ENCODE measurements at places on chromosomes 1 and 21.

- DNase-seq, result no peak
Observed at GRCh38 chr1:53431805-53432565, 27.2 kb upstream of the DMRTB1 start.

- DNase-seq, result no peak
Observed at GRCh38 chr1:51488372-51489050, 30.6 kb downstream of the EPS15 start.

DNA sequence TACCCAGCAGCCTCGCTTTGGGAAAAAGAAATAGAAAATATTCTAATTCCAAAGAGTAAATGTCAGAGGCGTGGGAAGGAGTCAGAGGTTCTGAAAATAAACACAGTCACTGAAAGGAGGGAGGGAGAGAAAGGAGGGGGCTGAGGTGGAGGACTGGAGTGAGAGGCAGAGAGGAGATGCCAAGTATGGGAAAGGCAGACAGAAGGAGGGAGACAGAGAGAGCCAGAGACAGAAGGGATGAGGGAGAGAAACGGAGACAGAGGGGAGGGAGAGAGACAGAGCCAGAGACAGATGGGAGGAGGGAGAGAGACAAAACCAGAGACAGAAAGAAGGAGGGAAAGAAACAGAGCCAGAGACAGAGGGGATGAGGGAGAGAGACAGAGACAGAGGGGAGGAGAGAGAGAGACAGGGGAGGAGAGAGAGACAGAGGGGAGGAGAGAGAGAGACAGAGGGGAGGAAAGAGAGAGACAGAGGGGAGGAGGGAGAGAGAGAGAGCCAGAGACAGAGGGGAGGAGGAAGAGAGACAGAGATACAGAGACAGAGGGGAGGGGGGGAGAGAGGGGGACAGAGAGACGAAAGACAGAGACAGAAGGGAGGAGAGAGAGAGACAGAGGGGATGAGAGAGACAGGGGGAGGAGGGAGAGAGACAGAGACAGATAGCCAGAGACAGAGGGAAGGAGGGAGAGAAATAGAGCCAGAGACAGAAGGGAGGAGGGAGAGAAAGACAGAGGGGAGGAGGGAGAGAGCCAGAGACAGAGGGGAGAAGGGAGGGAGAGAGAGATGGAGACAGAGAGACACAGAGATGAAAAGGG lies 525.5 kb downstream of the MATN1 start:
- DNase-seq, result no peak

DNA sequence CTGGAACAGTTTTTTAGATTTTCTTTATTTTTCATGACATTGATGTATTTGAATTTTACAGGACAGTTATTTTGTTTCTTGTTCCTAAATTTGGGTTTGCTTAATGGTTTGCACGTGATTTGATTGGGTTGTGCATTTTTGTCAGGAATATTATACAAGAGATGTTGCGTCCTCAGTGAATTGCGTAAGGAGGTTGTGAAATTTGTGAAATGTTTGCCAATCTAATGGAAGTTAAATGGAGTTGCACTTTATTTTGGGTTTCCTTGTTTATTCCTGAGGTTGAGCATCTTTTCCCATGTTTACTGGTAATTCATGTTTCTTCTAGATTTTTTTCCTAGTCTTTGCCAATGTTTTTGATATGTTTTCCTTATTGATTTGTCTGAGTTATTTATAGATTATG lies 19.9 kb downstream of the ZNF648 start:
- DNase-seq, result no peak

DNA sequence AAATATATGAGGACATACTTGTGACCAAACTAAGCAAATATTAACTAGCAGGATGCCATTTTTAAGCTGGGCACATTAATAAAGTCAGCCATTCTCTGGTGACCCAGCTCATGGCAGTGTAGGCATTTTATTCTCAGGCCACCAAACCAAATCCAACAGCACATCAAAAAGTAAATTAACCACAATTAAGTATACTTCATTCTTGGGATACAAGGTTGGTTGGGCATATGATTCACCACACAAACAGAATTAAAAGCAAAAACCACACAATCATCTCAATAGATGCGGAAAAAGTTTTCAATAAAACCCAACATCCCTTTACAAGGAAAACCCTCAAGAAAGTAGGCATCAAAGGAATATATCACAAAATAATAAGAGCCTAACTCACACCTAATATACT lies 101.3 kb downstream of the FAF1 start:
- DNase-seq, result no peak

DNA sequence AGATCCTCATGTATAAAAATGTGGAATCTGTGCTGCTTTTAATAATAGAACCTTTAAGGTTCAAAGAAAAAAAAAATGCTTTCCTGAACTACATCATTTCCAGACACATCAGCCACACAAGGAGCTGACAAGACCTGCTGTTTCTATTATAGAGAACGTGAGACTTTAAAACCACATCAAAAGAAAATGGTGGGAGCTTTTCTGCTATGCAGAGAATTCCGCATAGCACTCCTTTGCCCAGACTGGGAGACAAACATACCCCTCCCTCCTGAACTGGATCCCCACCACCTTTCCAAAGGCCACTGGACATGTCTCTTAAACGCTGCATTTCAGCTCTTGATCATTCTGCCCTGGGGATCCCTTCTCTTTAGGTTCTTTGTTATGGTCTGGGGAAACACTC lies 41.9 kb downstream of the TRIT1 start:
- DNase-seq, result no peak

DNA sequence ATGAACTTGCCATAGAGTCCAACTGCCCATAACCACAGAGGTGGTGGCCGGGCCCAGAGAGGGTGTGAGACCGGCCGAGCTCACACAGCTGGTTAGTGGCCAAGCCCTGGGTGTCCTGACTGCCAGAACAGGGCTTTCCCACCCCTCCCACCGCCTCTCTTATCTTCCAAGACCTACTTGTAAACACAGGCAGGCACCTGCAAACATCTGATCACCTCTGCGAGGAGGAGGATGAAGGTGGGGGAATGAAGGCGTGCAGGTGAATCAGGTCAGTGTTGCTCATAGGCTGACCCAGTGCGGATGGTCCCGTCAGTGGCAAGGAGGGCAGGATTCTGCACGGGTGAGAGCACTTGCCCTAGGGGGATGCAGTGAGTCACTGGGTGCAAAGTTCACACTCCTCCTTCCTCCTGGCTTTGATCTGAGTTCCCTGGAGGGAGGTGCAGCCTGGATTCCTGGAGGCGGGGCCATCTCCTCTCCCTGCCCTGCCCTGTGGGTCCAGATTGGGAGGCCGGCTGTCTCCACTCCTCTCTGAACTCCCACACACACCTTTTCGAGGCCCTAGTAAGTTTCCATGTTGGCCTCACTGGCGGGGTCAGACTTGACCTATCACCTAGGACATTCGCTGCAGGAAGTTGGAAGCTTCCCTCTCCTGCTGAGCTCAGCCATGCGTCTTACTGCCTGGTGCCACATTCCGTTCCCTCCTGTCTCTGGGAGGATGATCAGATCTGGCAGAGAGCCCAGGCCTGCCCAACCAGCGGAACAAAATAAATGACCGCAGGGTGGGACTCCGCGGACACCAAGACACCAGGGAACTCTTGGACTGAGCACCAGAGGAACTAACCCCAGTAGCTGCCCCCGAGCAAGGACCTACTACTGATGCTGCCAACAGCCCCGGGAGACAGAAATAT lies 7.3 kb downstream of the UQCRHL start:
- DNase-seq, result no peak

Data from BJ (cell line).